ENCODE measurements at places on chromosomes 1 and 21.

- DNase-seq: no peak
Observed at GRCh38 chr1:183821889-183822611, 17.1 kb downstream of the RGL1 start.

- no peak for DNase-seq
Observed at GRCh38 chr1:43621386-43621785, 28.6 kb upstream of the KDM4A start.

- DNase-seq: no peak
Observed at GRCh38 chr1:203572134-203572625, 54.5 kb upstream of the ATP2B4 start.

GRCh38 chr1:62355095-62355494 lies 35.9 kb upstream of the KANK4 start:
- no peak for DNase-seq

Data from stimulated activated CD4-positive, alpha-beta T cell treated with anti-CD3 and anti-CD28 coated beads, Interleukin-12 subunit alpha, Interleukin-12 subunit beta, amount 100 ng/mL, for 48 hours (primary cell).